ENCODE measurements at places on chromosomes 3 and 15. TPM values are rescaled to one million over a fixed set of nuclear protein-coding genes. Genes with fewer than 3 reads are reported as not detected.

Gene FAM3D
- not detected for total RNA-seq

Gene ANXA2
- 190 TPM for total RNA-seq

GRCh38 chr15:92747047-92747446, 91.5 kb upstream of the FAM174B start:
- DNase-seq: no peak

GRCh38 chr3:39590806-39591205, 123.3 kb downstream of the MOBP start:
- DNase-seq: no peak

- no peak for DNase-seq
These were observed 57.2 kb downstream of the SLC15A2 start for GRCh38 chr3:121951291-121951919.

- no peak for DNase-seq
These were observed 52.5 kb downstream of the KLF15 start for GRCh38 chr3:126304704-126305103.

All from T-helper 17 cell (primary cell).